ENCODE measurements at places on chromosomes 5 and 9.
A peak's percentile ranks its signal among the peaks of the same experiment; 100 is the strongest.

- no peak for DNase-seq
Measured at GRCh38 chr9:4615251-4615650, 46.8 kb upstream of the PLPP6 start.

DNA sequence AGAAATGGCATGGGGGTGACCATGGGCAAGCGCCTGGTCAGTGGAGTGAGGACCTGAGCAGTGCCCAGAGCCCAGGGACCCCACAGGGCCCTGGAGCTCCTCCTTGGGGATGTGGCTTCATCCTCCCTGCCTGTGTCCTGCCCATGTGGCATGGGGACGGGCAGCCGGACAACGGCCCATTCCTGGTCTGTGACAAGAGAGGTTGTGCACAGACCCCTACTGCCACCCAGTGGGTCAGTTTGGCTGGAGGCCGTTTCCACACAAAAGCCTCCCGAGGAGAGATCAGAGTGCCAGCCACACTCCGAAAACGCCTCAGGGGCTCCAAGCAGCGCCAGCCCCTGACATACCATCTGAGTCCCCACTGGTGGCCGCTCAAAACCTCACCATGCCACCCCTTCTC lies 19.8 kb downstream of the SLC6A18 start:
- no peak for DNase-seq

- DNase-seq: no peak
Measured at GRCh38 chr5:38151878-38152277, 106.5 kb upstream of the EGFLAM start.

GRCh38 chr9:37623267-37623666 lies 27.5 kb upstream of the FRMPD1 start:
- DNase-seq: no peak

GRCh38 chr5:111781200-111781599 lies 24.2 kb upstream of the NREP start:
- DNase-seq: no peak

GRCh38 chr9:38053697-38054461 lies 15.1 kb downstream of the SHB start:
- no peak for DNase-seq

- DNase-seq: no peak
Measured at GRCh38 chr5:13746026-13746425, 198.5 kb downstream of the DNAH5 start.

DNA sequence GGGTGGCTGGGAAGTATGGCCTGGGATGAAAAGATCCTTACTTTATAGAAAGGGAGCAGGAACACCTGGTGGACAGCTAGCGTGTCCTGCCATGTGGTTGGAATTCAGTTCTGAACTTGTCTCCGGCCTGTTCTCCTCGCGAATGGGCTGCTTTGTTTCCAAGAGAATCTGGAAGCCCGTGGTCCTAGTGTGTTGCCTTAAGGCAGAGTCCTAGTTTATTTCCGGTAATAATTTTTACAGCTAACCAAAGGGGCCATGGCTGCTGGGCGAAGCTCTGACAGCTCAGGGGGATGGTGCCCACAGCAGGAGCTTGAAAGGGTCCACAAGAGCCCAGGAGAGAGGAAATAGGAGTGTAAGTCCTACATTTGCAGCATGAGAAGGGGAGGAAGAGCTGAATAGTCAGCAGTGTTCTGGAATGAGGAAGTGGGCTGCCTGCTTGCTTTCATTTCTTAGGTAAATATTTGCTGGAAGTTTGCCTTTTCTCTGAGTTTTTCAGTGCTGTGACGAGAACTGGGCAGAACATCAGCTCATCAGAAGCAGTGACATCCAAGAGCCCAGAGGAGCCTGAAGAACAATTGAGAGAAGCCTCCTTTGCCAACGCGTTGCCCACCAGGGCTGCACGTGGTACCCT lies 13.1 kb upstream of the IGFBPL1 start:
- no peak for DNase-seq

DNA sequence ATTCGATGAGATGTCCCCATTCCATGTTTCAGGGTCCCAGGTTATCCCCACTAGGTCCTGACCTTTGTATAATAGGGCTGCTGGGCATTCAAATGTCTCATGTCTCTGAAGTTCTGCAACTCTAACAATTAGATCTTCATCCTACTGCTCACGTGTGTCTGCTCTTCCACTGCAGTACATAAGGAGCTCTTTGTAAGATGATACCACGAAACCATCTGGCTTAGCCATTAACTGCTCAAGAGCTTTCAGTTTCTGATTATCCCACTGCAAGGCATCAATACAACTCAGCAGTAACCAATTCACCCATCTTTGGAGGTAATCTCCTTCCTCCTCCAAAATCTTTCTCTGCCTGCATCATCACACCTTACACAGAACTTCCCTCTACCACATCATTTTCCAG lies 49.9 kb upstream of the PPP2CA start:
- no peak for DNase-seq

GRCh38 chr9:111301195-111301594 lies 28.8 kb downstream of the OR2K2 start:
- DNase-seq: no peak

- DNase-seq: peak; percentile 49
Measured at GRCh38 chr9:136787690-136788400, 3.3 kb upstream of the TMEM141 start.

- no peak for DNase-seq
Measured at GRCh38 chr5:168005093-168005492, 286.4 kb upstream of the WWC1 start.

DNA sequence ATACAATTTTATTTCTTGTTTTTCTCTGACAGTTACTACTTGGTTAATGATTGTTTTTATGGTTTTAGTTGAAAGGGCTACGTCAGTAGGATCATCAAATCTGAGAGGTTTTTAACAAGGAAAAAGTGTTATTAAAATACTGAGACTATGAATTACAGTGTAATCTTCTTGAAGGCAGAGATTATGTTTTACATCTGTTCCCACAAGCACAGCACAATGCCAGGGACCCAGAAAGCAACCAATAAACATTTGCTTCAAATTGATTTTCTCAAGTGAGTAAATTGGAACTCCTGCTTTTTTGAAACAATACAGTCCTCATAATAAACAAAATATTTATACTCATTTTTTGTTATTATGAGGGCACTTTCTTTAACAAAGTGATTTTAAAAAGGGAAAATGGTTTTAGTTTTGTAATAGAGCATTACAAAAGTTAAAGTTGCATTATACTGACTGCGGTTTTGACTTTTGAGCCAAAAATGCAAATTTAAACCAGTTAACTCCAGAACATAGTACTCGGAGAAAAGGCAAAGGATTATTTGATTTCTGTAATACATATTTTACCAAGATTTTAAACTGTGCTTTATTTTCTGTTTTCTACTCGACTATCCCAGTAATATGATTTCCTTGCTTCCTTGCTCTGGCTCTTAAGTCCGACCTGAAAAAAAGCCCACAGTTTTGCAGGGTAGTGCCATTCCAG lies 176.9 kb downstream of the GDNF start:
- no peak for DNase-seq

- DNase-seq: no peak
Measured at GRCh38 chr9:38084556-38084880, 15.5 kb upstream of the SHB start.

- no peak for DNase-seq
Measured at GRCh38 chr5:4511996-4512656, 628.0 kb upstream of the ADAMTS16 start.

- DNase-seq: no peak
Measured at GRCh38 chr5:159098603-159099436, 896 bp downstream of the EBF1 start.

DNA sequence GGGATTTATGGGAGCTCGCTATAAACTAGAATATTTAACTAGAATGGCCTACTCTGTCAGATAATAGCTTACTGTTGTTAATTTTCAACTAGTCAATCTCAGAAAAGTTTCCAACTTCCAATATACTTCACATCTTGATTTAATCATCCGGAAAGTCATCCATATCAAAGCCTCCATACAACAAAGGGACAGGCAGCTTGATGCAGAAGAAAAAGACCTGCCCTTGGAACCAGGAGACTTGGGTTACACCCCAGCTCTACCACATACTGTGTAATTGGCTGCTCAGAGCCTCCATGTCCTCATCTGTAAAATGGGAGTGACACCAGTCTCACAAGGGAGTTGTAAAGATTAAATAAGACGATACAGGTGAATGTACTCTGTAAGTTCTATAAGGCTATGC lies 1.9 kb downstream of the PTPN3 start:
- no peak for DNase-seq

- DNase-seq: no peak
Measured at GRCh38 chr9:109966643-109967368, 186.8 kb downstream of the PALM2AKAP2 start.

DNA sequence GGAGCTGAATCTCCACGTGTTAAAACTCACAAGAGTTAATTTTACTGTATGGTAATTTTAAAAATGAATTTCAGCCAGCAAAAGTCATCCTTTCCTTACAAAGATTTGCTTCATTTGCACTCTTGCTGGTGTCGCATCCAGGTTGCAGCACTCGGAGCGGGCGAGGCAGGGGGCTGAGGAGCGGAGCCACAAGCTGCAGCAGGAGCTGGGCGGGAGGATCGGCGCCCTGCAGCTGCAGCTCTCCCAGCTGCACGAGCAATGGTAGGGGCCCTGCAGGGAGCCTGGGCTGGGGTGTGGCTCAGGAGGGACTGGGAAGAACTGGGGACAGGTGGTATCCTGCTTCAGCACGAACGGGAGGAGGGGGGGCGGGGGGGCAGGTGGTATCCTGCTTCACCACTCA lies 27.1 kb downstream of the HNRNPH1 start:
- DNase-seq: no peak

GRCh38 chr9:98879094-98879962 lies 64.4 kb upstream of the COL15A1 start:
- no peak for DNase-seq

- DNase-seq: no peak
Measured at GRCh38 chr5:20615888-20616563, 628.0 kb upstream of the CDH18 start.

DNA sequence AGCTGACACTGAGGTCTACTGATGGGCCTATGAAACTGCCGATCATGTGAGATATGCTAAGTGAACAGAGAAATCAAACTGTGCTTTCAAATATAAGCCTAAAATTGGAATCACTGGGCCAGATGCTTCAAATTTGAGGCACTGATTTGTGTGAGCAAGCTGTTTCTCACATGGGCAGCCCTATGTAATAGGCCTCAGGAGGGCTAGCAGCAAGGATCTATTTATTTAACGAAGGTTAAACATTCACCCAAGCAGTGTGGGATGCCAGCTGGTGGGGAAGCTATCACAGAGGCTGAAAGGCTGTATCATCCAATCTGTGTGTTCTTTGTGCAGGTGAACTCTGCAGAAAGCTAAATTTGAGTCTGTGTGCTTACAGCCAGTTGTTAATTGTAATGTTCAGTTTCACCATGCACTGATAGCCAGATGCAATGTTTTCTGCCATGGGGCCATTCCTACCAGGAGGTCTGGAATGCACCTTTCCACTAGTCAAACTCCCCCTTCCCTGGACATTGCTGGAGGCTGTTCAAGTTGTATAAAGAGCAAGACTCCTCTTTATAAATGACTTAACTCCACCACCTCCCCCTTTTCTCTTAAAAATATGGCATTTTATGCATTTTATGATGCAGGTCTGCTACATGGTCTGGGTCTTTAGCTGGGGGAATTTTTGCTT lies 228.9 kb downstream of the SH3GL2 start:
- DNase-seq: no peak
